Amygdala (tissue), 56 donors: ENCODE measurements at places on chromosomes 12 and 14.

DNA sequence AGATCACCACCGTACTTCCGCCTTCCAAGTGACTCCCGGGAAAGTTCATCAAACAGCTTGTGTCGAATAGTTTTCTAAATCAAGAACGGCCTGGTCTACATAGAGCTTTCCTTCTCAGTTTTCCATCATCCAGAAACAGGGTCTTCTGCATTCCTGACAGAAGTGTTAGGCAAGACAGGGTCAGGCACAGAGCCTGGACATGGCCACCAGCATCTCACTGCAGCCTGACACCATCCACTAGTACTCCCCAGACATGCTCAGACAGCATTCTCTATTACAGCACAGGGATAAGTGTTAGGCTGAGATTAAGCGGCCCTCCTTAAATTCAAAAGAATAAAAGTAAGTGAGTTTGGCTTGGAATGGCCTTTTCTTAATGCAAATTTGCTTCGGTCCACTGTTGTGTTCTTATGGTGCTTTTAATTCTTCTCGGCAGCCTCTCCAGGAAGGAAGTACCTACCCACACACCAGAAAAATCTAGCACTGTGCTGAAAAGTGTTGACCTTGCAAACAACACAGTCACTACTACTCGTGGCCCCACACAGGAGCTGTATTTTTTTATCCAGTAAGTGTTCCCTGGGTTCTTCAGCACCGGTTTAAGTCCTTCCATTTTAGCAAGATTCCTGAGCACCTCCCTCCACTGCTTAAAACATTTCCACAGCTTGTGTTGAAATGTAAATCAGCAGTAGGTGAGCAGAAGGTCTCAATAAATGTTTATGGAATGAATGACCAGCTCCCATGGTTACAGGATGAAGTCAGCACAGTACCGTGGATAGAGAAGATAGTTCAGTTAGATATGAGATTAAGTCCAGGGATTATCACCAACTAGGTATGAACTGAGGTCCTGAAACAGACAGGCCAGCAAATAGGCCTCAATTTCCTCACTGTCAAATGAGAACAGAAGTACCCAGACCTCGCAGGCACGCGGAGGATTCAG lies 44.1 kb downstream of the SETD3 start:
- no peak for DNase-seq

DNA sequence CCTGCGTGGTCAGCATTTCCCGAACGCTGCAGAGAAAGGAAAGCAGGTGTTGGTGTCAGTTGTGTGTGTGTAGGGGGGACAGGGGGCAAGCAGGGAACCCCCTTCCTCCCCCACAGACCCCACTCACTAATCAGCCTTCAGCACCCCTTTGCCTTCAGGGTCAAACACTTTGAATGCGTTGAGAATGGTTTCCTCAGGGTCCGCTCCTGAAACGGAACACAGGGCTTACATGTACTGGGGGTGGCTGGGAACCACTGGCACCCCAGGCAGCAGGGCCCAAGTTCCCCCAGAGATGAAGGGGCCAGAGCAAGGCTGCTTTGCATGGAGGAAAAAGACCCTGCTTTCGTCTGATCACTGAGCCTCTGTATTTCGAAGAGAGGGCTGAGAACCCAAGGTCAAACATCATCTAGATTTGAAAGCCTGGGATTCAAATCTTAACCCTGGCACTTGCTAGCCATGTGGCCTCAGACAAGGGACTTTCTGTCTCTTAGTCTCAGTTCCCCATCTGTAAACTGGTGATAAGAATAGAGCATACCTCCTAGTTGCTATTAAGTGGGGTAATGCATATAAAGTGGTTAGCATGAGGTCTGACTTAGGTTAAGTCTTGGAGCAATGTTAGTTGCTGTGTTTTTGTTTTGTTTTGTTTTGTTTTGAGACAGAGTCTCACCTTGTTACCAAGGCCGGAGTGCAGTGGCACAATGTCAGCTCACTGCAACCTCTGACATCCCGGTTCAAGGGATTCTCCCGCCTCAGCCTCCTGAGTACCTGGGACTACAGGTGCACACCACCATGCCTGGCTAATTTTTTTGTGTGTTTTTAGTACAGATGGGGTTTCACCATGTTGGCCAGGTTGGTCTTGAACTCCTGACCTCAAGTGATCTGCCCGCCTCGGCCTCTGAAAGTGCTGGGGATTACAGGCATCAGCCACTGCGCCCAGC lies 7.0 kb downstream of the MYL2 start:
- DNase-seq: no peak

GRCh38 chr14:31405106-31405505 lies 15.2 kb downstream of the HEATR5A start:
- no peak for DNase-seq

- no peak for DNase-seq
Observed at GRCh38 chr12:9043766-9044165, 54.4 kb downstream of the KLRG1 start.

- no peak for DNase-seq
Observed at GRCh38 chr12:109588461-109589239, 15.1 kb downstream of the MVK start.

GRCh38 chr14:23043754-23044153 lies 1.7 kb downstream of the PSMB11 start:
- no peak for DNase-seq

DNA sequence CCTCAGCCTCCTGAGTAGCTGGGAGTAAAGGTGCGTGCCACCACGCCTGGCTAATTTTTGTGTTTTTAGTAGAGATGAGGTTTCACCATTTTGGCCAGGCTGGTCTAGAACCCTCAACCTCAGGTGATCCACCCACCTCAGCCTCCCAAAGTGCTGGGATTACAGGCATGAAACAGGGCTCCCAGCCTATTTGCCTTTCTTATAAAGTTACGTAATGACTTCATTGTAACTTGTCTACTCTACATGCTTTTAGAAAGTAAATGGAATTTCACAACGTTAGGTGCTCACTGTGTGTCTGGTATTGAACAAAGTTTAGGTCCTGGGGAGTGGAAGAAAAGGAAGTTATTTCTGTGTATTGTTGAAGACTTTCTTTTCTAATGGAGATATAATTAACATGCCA lies 12.5 kb downstream of the CFAP251 start:
- no peak for DNase-seq
